ENCODE measurements at places on chromosomes 13 and 19.
A peak's percentile ranks its signal among the peaks of the same experiment; 100 is the strongest.

DNA sequence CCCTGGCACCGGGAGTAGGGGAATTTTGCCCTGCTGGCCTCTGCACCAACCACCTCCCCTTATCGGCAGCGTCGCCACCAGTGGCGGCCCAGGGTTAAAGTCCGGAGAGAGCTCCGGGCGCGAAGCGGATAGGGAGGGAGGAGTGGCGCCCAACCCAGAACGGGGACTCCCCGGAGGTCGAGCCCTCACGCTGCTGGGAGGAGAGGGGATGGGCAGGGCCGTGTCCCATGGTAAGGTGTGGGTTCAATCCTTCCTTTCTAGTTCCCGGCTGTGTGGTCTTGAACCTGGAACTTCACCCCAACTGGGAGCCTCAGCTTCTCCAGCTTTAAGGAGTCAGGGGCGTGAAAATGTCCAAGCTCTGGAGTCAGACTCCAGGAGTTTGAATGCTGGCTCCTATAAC is 23.3 kb upstream of the BCL3 start:
- no peak for DNase-seq

DNA sequence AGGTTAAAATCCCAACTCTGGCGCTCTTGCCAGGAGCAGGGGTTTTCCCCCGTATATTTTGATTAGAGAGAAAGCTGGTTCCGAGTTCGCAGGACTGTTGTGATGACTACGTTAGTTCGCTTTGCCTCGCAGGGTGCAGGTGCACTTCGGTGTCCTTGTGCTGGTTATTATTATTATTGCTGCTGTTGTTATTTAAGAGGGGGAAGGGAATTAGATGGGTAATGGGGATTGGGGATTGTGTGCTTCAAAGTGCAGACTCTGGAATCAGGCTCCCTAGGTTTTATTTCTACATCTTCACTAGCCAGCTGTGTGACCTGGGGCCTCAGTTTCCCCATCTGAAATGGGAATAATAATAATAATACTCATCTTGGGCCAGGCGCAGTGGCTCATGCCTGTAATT is 15.2 kb downstream of the ACP7 start:
- DNase-seq: no peak

GRCh38 chr19:2603334-2603733 is 99.2 kb downstream of the GNG7 start:
- DNase-seq: no peak

GRCh38 chr19:31356587-31357314 is 7.5 kb upstream of the TSHZ3 start:
- peak; percentile 2 for DNase-seq

DNA sequence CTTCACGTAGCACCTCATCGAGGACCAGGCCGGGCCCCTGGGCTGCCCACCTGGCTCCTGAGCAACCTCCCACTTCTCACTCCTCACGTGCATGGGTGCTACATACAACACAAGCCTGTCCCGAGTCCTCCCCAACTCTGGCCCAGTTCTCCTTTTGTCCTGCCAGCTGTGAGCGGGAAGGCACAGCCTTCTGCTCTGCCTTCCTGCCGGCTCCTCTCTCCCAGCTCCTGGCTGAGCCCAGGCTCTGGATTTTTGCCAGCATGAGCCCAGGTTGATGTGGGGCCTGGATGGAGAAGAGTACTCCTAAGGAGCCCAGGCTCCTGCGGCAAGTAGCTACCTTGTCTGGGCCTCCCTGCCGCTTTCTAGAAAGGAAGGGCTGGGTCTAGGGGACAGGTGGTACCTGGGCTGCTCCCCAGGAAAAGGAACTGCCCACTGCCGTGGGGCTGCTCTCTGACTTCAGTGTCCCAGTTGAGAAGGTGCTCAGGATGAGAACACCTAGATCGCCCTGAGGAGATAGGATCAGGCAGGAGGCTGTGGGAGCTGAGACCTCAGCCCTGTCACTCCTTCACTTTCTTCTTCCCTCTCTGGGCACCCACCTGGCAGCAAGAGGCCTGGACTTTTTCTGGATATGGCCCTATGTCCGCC is 23.6 kb downstream of the LYL1 start:
- peak; percentile 84 for DNase-seq

DNA sequence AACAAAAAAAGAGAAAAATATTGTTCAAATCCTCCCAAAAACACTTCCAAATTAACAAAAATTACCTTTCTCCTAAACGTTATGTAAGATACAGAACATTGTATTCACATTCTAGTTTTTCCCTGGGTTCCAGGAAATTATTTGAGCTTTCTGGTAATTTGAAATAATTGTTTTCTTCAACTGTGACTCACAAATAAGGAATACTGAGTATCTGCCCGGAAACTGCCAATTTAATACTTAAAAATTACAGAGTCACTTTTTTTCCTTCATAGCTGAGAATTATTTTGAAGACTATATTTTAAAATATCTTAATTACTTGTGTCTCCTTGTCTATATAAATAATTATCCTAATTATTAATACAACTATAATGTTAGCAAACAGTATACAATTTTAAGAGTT is 709.0 kb upstream of the ARGLU1 start:
- DNase-seq: no peak

GRCh38 chr19:54475706-54476105 is 2.6 kb upstream of the CDC42EP5 start:
- DNase-seq: no peak

- no peak for DNase-seq
Measured at GRCh38 chr13:67106502-67107057, 123.6 kb downstream of the PCDH9 start.

DNA sequence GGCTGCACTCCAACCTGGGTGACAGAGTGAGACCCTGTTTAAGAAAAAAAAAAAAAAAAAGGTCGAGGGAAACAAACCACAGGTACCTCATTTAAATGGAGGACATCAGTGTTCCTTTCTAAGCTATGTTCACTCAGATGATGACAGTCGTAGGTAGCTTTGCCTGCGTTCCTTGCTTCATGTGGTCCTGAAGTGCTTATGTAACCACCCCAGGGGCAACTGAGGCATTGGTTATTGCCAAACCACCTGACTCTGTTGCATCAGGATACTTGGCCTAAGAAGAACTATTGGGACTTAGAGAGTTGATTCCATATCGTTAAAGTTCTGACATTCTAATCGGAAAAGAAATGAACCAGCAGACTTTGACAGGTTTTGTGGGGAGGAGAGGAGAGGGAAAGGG is 51.7 kb downstream of the SPATA13 start:
- DNase-seq: no peak

DNA sequence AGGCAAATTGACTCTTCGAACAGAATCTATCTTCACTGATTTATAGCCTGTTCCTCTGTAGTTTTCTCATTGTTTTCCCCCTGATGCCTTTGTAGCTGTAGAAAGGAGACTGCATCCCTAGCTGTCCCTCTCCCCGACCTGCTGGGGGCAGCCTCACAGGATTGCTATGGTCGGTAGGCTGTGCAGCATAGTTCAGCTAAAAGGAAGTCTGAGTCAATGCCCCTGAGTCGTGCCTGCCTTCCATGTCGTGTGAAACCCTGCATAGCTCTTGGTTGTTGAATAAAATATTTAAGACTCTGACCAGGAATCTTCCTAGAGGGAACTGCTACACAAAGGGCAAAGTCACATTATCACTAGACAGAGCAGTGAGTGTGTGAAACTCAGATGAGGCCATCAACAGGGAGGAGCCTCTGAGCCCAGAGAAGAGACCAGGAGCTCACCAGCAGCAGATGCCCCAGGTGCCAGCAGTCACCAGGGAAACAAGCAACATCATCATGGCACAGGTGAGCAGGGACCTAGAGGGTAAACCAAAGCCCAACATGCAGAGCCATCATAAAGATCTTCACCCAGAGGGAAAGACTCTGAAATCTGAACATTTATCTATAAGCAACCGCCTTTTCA is 108.4 kb upstream of the NBEA start:
- DNase-seq: peak; percentile 2

DNA sequence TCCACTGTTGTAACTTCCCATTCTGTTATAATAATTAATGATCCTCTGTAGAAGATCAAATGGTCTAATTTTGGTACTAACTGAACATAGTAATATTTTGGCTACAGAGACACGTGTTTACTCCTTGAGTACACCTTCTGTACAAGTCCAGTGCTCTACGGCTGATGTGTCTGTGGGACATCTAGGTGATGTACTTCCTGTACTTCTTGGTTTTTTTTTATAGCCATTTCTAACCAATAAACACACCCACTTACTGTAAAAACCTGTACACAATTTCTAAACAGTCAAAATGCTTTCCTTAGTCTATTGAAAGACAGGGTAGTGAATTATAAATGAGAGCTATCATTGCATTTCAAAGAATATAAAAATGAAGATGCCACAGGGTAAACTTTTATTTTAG is 118.7 kb downstream of the RNF17 start:
- no peak for DNase-seq

DNA sequence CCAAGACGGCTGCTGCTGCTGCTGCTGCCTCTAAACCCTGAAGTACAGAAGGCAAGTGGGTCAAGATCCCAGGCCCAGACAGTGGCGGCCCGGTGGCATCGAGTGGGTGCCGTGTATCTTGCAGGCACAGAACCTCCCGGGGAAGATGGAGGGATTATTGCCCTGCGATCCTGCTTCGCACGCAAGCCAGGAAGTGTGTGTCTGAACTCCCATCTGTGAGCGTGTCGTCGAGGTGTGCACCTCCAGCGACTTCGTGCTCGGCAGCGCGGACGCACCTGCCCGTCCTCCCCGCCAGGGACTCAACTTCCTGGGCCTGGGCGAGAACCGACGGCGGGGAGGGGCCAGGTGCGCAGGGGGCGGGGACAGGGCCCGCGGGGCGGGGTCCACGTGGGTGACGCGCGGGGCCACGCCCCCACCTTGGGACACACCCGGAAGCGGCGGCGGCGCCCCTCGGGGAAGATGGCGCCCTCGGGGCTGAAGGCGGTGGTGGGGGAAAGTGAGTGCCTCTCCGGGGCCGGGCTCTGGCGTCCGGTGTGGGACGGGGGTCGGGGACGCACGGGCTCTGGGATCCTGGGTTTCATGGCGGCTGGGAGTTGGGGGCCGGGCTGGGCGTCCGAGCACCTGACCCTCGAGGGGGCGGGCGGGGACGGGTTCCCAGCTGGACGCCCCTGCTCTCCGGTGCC is at the start of gene STXBP2:
TSS of gene STXBP2 (plus strand) at position 420 of the 683 bp plus-strand sequence. CDS start at position 460, 40 bp downstream.
- DNase-seq: peak; percentile 94

- peak; percentile 49 for DNase-seq
Measured at GRCh38 chr19:42528354-42529247, at the start of gene CEACAM1. Gene CEACAM1, minus strand, starts transcription at chr19:42528481. Its CDS starts 107 bp downstream, at chr19:42528374.

DNA sequence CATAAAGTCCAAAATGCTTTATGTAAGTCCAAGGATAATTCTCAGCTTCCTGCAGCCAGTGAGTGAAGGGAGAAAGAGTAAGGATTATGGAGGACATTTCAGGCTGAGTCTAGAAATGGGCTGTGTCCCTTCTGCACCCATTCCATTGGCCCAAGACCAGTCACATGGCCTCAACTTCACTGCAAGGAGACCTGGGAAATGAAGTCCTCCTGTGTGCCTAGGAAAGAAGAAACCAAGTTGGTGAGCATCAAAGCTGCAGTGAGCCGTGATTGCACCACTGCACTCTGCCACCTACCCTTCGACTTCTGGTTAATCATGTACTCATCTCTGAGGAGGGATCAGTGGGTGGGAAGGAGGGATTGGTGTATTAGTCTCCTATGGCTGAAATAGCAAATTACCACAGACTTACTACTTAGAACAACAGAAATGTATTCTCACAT is 3.6 kb upstream of the CD37 start:
- peak; percentile 21 for DNase-seq

GRCh38 chr13:21932996-21933395 is 262.1 kb downstream of the FGF9 start:
- peak; percentile 49 for DNase-seq

DNA sequence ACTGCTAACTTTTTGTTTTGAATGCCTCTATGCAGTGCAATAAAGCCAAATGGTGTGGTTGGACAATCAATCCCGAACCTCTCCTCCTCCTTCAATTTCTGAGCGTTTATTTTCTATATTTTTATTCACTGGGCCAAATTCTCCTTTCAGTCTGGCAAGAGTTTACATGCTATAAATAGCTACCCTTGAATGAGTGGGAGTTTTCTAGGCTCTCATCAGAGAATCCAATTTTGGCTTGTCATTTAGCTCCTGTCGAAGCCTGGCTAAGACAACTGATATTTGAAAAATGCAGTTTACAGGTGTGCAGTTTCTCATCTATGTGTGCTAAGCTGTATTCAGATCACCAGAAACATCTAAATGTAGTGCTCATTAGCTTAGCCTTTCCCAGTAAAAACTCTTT is 61.8 kb downstream of the OLFM4 start:
- no peak for DNase-seq

DNA sequence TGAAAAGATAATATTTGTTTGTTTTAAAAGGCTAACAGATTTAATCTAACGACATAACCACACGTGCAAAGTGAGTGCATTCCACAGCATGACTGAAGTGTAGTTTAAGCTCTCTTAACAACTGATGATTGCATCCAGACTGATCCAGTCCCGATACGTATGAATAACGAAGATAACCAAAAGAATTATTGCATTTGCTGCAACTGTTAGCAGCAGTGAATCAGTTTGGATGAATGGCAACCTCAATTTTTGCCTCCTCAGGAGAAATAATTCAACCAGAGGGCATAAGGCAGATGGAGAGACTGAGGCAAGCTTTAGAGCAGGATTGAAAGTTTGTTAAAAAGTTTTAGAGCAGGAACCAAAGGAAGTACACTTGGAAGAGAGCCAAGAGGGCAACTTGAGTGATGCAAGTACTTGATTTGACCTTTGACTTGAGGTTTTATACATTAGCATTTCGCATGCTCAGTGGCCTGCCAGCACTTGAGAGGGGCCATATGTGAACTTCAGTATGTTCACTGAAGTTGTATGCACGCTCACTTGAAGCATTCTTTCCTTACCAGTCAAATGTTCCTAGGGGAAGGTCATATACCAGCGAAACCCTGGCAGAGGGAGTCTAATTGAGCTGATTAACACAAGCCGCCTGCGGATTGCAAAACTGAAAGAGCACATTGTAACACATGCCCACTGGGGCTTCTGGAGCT is 835.0 kb upstream of the PCDH20 start:
- peak; percentile 14 for DNase-seq

All from NCI-H69 (cell line).